Right renal cortex interstitium (tissue), 3 donors: ENCODE measurements at places on chromosomes 3 and 15.

DNA sequence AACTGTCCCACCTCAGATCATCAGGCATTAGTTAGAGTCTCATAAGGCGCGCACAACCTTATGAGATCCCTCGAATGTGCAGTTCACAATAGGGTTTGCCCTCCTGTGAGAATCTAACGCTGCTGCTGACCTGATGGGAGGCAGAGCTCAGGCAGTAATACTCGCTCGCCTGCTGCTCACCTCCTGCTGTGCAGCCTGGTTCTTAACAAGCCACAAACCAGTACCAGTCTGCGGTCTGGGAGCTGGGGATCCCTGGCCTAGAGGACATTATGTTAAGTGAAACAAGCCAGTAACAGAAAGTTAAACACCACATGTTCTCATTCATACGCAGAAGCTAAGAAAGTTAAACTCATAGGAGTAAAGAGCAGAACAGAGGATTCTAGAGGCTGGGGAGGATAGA lies 47.0 kb downstream of the MAP3K13 start:
- no peak for DNase-seq

- peak; percentile 88 for DNase-seq
Measured at GRCh38 chr3:8443829-8444791, 57.5 kb upstream of the LMCD1 start.

- no peak for DNase-seq
Measured at GRCh38 chr3:129382366-129382765, 46.1 kb downstream of the EFCAB12 start.

- peak; percentile 33 for DNase-seq
Measured at GRCh38 chr15:68578175-68578979, 416 bp upstream of the CORO2B start.

DNA sequence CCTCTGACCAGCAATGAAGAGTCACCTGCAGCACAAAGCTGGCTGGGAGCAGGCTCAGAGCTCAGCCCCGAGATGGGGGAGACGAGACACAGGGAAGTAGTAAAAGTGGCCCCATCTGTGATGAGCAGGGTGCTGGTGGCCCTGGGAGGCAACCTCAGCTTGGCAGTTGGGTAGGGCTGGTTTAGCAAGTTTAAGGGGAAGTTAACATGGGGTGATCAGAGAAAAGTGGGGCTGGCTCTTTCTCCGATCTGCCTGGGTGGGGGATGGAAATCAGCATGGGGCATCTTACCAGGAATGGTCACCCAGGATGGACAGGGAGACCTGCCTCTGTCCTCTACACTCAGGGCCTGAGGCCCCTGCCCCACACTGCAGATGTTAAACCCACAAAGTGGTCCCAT lies 29.9 kb upstream of the SFMBT1 start:
- DNase-seq = no peak

DNA sequence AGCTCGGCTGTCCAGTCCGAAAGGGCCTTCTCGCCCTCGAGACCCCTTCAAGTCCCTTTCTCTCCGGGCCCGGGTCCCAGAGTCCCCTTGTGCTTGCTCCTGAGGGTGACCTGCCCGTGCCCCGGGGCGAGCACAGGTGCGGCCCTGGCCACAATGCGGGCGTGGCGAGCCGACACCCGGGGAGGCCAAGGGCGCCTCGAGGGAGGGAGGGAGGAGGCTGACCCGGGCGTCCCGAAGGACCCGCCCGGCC lies 810 bp upstream of the MEF2A start:
- no peak for DNase-seq

- no peak for DNase-seq
Measured at GRCh38 chr15:49418811-49419210, 4.2 kb upstream of the FGF7 start.

DNA sequence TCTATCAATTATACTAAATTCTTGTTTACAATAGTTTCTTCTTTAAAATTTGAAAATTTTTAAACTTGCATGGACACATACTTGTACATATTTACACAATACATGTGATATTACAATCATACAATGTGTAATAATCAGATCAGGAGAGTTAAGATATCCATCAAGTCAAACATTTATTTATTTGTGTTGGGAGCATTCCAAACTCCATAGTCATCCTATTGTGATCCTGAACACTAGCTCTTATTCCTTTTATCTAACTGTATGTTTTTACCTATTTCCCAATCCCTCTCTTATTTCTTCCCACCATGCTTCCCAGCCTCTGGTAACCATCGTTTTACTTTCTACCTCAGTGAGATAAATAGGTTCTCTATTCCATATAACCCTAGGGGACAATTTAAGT lies 1219.2 kb downstream of the ZPLD1 start:
- DNase-seq = no peak

- DNase-seq = peak; percentile 51
Measured at GRCh38 chr15:81265944-81266775, 57.8 kb downstream of the STARD5 start.

DNA sequence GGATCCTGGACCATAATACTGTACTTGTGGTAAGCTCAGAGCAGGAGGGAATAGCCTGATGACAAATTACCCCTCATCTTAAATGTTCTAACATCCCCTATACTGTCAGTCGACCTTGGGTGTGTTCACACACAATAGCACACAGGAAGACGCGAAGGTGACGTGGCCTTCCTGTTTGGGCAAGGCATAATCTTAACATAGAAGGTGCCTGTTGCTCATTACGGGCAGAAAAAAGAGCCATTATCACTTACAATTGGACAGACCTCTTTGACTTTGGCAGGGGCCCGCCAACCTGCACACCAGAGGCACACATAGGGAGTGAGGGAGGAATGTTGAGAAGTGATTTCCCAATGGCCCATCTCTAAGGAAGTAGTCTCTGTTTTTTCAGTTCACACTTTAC lies 144.2 kb downstream of the ANO10 start:
- DNase-seq = no peak

- DNase-seq = no peak
Measured at GRCh38 chr3:119796785-119797184, 14.9 kb downstream of the NR1I2 start.

DNA sequence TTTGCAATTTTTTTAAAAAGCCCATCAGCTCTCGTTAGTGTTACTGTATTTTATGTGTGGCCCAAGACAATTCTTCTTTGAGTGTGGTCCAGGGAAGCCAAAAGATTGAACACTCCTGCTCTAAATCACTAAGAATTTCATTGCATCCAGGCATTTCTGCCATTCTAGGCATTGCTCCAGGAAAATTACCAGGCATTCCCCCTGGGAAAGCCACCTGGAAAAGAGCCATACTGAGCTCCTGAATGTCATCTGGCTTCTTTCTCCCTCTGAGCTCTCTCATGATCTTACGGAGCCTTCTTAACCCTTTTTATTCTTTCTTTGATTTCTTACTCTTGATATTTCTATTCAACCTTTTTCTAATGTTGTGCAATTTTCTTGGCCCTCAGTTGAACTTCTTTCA lies 202.2 kb downstream of the DOCK3 start:
- DNase-seq = no peak

DNA sequence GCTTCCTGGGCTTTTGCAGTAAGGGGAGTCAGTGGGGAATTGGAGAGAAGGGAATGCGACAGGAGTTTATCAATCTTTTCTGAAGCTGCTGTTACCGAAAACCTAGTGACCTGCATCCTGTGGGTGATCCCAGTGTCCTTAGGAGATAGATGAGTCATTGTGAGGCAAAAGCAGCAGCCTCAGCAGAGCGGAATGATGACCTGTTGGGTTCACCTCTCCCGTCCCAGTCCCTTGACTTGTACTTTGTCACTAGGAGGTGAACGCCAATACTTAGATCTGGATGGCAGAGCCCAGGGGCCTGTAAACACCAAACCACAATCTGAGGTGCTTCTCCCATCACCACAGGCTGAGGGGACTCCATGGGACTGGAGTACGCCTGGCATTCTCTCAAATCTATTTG lies 17.9 kb downstream of the CDAN1 start:
- DNase-seq = no peak

- no peak for DNase-seq
Measured at GRCh38 chr3:197520311-197521276, 35.2 kb downstream of the BDH1 start.

GRCh38 chr3:191353022-191353777 lies 22.9 kb upstream of the UTS2B start:
- DNase-seq = no peak

- no peak for DNase-seq
Measured at GRCh38 chr3:52705438-52705687, 228 bp downstream of the GLT8D1 start.

GRCh38 chr3:146313746-146314111 lies 62.8 kb upstream of the PLSCR4 start:
- DNase-seq = no peak

DNA sequence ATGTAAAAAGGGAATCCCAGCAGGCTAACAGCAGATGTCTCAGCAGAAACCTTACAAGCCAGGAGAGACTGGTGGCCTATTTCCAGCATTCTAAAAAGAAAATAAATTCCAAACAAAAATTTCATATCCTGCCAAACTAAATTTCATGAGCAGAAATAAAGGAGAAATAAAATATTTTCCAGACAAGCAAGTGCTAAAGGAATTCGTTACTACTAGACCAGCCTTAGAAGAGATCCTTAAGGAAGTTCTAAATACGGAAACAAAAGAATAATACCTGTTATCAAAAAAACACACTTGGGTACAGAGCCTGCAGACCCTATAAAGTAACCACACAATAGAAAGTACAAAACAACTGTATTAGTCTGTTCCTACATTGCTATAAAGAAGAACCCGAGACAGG lies 41.4 kb downstream of the HDGFL3 start:
- DNase-seq = no peak

- DNase-seq = no peak
Measured at GRCh38 chr3:17039594-17039993, 154.8 kb downstream of the PLCL2 start.

GRCh38 chr3:35616346-35616745 lies 23.0 kb upstream of the ARPP21 start:
- DNase-seq = no peak

- no peak for DNase-seq
Measured at GRCh38 chr3:133330522-133330921, 69.3 kb upstream of the BFSP2 start.

DNA sequence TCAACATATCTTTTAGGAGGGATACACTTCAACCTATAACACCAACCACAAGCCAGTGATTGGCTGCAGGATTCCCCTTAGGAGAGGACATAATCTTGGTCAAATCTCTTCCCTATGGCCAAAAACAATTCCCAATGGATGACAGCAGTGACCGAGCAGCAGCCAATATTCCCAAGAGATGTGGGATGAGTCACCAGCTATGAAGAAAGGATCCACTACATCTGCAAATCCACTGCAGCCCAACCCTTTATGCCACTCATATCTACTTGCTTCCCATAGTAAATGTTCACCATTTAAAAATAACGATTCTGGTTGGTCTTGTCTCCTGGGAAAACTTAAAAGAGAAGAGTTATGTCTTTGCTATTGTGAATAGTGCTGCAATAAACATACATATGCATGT lies 4.5 kb upstream of the IQCF5 start:
- DNase-seq = no peak

DNA sequence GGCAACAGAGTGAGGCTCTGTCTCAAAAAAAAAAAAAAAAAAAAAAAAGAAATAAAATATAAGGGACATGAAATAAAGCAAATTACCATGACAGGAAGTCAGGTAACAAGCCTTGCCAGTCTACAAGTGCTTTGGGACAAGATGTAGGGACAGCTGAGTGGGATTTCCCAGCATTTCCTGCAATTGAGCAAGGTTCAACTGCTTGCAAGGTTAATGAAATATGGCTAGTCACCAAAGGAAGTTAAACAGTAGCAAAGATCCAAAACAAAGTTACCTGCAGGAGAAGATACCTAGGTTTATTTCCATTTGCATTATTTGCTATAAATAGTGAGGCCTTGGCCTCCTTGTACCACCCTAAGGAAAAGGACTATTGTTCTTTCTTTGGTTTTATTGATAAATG lies 22.3 kb upstream of the CNOT10 start:
- no peak for DNase-seq

DNA sequence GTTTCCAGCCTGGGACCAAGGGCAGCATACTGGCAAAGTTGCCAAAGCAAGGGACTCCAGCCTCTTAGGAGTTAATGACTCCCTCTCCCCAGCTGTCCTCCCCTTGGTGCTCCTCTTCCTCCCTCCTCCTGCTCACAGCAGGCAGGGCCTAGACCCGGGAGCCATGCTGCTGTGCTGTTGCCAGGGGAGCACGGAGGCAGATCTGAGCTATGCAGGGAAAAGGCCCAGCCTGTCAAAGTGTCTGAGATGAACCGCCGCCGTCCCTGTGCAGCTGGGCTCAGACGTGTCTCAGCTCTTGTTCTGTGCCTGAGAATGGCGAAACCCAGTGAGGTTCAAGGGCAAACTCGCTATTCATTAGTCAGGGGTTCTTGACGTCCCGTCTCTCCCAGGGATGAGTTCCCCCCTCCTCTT lies 60.8 kb upstream of the POLG start:
- no peak for DNase-seq

DNA sequence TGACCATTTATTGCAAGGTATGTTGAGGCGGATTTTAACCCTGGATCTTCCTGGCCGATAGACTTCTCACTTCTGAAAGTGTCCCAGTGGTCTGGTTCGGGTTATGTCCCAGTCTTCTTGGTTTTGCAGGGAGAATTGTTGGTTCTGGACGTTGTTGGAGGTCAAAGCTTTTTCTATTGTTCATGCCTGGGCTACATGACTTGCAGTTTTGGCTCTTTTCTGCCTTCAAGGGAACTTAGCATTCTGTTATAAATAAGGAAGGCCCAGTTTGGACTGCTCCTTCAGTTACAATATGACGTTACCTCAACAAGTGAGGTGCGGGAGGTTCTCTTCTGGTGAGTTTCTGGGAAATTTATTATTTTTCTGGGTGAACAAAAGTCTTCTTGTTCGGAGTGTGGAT lies 614.3 kb downstream of the DIPK2A start:
- no peak for DNase-seq
